ENCODE measurements at places on chromosomes 1 and 21.

GRCh38 chr1:53582211-53583020 lies 123.2 kb downstream of the DMRTB1 start:
- DNase-seq, result no peak

GRCh38 chr1:62836856-62837540 lies 53.1 kb downstream of the ATG4C start:
- no peak for DNase-seq

DNA sequence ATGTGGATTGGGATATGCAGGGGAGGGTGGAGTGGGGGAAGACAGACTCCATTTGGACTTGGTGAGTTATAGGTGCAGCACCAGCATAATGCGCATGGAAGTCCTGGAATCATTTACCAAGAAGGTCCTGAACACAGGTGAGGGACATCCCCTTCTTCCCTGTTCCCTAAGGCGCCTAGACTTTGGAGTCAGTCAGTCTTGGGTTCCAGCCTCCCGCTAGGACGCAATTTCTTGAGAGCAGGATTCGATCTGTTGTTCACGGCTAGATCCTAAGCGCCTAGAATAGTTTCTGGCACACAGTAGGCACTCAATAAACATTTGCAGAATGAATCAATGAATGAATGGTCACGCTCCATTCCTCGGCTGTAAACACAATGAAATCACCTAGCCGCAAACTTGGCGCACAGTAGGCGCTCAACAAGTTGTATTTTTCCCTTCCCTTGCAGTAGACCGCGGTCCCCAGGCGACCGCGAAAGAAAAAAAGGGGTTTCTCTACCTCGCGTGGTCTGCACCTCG lies 1.0 kb upstream of the AK4 start:
- no peak for DNase-seq

- no peak for DNase-seq
Measured at GRCh38 chr1:110083866-110084226, 13.4 kb upstream of the ALX3 start.

DNA sequence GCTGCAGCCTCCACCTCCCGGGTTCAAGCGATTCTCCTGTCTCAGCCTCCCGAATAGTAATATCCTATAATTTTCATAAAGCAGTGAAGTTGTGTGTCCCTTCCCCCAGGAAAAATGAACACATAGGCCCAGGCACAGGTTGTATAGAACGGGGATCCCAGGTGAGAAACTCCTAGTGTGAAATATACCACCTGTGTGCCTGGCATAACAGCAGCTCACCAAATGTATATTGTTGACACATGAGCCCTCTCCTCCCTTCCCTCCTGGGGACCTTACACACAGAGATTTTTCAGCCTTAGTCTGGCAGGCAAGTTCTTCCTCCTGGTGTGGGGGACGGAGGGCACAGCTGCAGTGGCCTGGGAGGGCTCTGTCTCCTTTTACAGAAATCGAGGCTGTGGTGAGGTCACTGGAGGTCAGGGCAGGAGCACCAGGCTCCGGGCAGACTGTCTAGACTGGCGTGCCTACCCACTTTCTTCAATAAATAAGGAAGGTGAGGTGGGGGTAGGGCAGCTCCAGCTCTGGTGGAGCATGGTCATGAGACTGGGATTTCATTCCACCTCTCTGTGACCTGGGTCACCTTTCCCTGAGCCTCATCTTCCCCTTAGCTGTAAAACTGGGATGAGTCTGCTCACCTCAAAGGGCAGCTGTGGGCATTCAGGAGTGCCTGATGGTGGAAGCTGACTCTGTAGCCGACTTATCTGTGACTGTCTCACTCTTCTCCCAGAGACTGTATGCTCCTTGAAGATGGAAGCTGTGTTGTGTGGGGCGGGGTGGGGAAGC lies 14.3 kb downstream of the RCC1 start:
- DNase-seq, result no peak

DNA sequence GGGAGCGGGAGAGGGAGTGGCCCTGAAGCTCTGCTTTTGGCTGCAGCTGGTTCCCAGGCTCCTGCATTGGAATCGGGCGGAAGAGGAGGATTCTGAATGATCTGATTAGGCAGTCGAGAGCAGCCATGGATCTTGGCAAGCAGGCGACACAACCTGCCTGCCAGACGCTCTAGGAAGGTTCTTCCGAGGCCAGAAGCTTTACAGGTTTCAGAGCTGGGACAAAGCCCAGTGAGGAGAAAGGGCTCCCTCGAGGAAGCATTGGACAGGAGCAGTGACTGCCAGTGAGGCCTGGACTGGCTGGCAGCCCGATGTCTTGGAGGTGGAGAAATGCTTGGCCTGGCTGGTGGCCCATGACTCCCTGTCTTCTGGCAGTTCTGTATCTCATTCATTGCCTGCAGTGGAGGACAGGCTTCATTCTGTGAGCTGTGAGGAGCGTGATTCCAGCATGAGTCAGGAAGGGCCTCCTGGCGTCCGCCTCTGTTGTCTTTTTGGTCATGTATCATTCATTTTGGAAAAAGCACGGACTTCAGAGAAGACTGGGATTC lies 132.7 kb upstream of the IPO9 start:
- no peak for DNase-seq

GRCh38 chr1:212500983-212501382 lies 68.3 kb downstream of the NENF start:
- DNase-seq, result no peak

DNA sequence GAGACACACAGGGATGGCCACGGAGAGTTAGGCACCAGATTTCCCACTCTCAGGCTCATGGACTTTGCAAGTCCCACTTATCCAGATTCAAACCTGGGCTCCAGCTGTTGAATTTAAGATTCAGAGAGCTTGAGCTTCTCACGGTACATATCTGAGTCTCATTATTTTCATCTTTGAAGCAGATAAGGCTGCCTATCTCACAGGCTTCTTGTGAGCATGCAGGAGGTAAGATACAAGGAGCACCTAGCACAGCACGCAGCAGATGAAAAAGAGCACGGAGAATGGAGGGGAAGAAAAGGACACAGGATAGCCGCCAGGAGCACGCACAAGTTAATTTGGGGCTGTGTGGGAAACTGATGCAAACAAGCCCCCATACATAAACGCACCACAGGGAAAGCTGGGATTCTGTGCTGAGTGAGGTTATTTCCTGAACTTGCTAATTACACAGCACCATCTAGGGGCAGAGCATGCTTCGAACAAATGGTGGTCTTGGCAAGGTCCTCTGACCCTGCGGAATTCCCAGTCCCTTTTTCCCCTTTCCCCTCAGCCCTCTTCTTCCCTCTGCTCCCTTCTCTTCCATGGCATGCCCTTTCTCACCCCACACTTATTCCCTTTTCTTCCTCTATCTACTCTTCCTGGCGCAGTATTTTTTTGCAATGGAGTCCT lies 134.7 kb upstream of the VANGL1 start:
- DNase-seq, result no peak

DNA sequence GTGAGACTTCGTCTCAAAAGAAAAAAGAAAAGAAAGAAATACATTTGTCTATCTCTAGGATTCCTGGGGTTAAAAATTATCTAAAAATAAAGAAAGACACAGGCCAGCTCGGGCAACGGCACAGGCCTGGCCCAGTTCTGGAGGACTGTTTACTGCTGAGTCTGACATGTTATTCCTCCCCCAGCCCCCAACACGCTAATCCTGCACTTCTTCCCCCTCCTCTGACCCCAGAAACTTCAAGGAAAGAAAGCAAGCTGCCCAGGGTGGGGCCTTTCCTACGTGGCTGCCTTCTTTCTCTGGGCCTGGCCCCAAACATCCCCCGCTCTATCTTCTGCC lies 40.0 kb downstream of the ACOT7 start:
- no peak for DNase-seq

- no peak for DNase-seq
Measured at GRCh38 chr1:165895451-165895871, 68.0 kb downstream of the UCK2 start.

- no peak for DNase-seq
Measured at GRCh38 chr1:56174176-56174885, 405.0 kb downstream of the PLPP3 start.

- peak; percentile 77 for DNase-seq
Measured at GRCh38 chr1:110787328-110788071, 85.4 kb upstream of the CD53 start.

DNA sequence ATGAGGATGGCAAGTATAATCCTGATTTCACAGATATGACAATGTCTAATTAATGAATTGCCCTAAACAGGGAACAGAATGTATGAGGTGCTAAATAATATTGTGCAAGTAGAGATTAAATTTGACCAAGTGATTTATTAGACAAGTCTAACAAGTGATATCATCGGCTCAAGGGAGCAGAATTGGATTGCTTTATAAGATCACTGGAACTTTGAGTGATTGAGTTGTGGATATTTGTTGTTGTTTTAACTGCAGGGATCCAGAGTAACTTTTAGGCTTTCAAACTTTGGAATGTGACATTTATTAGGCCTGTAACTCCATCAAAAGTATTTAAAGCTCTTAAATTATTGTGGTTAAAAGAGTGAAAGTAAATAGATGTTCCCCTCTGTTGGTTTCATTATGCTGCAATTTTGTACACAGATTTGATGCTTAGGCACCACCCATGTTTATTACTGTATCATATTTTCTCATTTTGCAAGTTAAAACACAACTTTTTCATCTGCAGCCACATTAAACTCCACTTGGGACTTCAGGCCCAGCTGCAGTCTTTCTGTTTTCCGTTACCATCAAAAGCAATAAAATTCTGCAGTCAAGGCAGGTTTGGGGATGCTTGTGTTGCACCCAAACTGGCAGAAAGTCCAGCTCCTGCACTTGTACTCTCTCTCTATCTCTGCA lies 206.6 kb downstream of the HLX start:
- DNase-seq, result no peak

GRCh38 chr1:203169770-203170520 lies 5.7 kb downstream of the MYBPH start:
- DNase-seq, result no peak

- no peak for DNase-seq
Measured at GRCh38 chr1:82510431-82510830, 709.7 kb downstream of the ADGRL2 start.

DNA sequence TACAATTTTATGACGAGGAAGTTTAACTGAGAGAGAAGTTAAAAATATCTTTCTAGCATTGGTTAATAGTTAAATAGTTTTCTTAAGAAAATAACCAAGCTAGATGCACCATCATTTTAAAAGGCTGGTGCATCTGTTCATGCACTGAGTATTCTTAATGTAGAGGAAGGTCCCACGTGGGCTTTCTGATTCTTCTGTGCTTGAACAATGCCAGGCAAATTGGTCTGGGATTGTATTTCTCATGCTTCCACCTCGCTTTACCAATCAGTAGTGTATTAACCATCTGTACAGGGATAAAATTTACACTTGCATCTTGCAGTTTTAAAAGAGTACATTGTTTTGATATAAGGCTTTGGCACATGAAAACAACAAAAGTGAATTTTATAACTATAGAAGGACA lies 47.4 kb upstream of the MTF2 start:
- no peak for DNase-seq

- no peak for DNase-seq
Measured at GRCh38 chr1:39297551-39297950, 93.1 kb downstream of the MACF1 start.

- peak; percentile 56 for DNase-seq
Measured at GRCh38 chr1:109263597-109264378, 14.4 kb downstream of the CELSR2 start.

GRCh38 chr21:45412909-45413611 lies 8.1 kb downstream of the COL18A1 start:
- DNase-seq, result no peak
